ENCODE measurements at places on chromosomes 3 and 15.

- no peak for DNase-seq
Measured at GRCh38 chr3:46857485-46858341, 5.5 kb downstream of the MYL3 start.

DNA sequence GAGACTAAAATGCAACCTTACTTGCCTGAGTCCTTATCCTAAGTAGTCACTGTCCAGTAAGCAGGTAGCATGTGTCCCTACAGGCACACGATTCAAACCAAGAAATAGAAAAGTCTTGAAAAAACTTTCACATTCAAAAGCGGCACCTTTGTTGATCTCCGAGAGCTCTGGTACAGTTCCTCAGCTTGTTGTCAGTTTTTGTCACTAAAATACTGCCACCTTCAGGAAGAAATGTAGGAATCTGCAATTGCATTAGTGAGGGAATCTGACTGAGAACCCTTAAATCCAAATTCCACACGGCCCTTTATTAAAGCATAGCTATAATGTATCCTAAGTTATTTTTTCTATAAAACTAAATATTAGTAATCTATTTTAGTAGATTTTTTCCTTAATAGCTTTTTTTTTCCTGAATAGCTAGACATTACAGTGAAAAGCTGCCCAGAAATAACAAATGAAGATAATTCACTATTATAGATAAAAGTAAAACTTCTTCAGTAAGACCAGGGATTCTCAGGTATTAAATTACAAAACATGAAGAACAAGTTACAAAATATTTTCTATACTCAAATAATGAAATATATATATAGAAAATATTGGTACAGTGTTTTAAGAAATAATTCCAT lies 44.0 kb downstream of the CCDC54 start:
- DNase-seq = no peak

GRCh38 chr3:99505200-99505599 lies 133.2 kb upstream of the COL8A1 start:
- no peak for DNase-seq

DNA sequence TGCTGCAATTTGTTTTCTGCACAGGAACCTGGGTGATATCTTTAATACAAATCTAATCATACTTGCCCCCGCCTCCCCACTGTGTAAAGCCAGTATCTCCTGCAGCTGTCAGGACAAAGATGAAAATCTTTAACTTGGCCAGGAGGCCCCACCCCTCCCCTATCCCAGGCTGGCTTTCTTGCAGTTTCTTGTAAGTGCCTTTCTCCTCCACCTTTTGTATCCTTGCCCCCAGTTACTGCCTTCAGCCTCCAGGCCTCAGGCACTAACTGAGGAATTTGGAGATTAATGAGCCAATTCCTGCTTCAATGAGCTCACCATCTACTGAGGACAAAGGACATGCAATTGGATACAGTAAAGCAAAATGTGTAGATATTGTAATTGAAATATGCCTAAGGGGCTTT lies 6.5 kb downstream of the GCSAM start:
- no peak for DNase-seq

DNA sequence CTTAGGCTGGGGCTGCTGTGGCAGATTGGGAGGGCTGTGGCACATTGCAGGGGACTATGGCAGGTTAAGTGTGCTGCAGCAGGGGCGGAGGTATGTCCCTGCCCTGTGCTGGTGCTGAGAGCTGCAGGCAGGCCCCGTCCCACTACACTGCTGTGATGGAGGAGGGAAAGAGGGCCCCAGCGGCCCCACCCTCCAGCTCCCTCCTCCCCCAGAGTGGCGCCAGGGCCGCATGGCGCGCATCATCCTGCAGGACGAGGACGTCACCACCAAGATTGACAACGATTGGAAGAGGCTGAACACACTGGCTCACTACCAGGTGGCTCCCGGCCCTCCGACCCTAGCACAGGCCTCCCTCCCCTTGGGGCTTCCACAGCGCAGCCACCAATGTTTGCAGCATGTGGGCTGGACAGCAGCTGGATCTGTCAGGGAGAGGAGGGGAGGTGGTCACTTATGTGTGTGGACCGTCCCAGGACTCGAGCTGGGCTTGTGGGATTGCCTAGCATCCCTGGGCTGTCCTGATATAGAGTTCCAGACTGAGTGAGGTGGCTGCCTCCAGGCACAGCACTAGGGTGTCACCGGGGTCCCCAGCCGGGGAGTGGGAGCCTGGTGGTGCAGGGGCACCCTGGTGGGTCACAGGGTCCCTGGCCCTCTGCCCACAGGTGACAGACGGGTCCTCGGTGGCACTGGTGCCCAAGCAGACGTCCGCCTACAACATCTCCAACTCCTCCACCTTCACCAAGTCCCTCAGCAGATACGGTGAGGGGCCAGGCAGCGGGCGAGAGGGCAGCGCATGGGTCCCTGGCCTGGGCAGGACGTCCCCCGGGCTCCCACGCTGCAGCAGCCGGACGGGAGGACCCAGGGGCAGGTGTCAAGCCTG lies 46.1 kb downstream of the PLXNA1 start:
- DNase-seq = no peak

DNA sequence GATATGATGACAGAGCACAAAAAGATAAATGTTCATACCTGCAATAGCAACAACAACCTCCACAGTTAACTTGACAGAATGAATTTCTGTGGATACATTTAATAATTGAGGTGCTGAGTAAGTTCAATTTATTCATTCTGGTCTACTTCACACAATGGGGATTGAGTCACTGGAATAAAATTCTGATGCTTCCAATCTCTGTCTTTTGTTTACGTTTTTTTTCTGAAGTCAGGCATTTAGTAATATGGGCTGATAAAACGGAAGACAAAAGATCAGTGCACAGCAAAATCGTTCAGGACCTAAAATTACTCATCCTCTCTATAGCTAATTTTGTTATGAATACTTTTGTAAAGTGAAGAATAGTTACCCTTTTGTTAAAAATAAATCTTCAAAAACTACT lies 565.9 kb upstream of the CCDC54 start:
- DNase-seq = no peak

DNA sequence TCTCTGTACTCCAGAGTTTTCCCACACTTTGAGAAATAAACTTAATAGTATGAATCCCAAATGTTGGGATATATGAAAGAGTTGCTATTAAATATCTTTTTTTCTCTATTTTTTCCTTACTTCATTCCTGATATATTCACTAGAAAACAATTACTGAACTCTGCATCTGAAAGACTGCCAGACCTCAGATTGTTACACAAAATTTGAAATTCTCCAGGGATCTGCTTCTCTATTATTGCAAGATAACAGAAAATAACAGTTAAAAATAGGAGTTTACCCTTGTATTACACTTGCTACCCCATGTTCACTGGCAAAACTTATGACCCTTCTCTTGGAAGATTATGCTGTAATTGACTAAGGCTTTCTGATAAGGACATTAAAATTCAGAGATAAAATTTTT lies 11.7 kb upstream of the P3H2 start:
- DNase-seq = no peak

DNA sequence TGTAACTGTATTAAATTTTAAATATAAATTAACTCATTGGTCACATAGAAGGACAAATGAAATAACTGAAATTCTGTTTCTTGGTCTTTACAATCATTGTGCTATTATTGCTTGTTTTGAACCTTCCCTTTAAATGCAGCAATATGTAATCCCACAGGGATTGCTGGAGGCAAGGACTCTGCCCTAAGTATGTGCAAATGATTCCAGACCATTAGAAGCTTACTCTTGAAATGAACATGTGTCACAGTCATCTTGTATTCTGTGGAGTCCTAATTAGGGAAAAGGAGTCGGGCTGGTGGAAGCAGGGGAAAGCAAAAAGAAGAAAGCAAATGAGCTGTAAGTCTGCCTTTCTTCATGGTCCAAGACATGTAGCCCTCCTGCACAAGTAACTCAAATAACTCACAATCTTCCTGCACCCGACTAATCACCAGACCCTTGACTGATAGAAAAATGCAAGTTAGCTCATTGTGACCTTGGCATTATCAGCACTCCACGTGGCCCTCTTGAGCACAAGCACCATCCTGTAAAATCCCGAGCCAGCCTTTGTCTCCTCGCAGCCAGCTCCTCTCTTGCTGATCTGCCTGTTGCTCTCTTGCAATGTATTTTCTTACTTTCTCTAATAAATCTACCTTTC lies 2.3 kb upstream of the TMPRSS7 start:
- no peak for DNase-seq

DNA sequence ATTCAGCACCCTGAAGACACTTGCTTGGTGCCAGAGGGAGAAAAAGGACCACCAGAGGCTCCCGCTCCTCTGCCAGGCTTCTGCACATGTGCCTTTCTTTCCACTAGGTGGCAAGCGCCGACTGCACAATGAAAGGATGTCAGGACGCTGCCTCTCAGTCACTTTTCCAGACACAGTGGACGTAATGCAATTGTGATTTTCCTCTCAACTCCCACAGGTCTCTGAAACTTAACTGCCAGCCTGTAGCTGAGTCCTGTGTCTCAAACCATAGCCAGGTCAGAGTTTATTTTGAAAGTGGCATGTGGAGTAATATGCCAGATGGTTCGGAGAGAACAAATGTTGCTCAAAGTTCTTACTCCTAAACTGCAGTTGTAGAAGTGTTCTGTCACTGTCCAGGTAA lies 162.9 kb downstream of the ITPR1 start:
- peak; percentile 24 for DNase-seq

DNA sequence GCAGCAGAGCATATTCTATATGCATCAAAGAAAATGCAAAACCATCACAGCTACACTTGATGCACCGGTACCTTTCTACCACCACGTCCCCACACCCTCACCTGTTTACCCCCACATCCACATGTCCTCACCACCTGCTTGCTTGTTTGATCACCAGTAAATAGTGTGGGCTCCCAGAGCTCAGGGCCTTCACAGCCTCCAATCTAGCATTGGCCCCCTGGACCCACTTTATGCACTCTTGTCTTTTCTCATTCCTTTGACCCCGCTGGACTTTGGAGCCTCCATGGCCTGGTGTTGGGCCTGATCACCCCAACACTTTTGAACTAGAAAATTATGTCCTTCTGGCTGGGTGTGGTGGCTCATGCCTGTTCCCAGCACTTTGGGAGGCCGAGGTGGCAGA lies 190.1 kb downstream of the PDE8A start:
- DNase-seq = no peak

- no peak for DNase-seq
Measured at GRCh38 chr3:194931865-194932264, 246.2 kb downstream of the FAM43A start.
